Hematopoietic multipotent progenitor cell treated with erythropoietin and hydrocortisone succinate and interleukin-3 and kit ligand, for 4 days (in vitro differentiated cells): ENCODE measurements at places on chromosomes 7 and 10.

DNA sequence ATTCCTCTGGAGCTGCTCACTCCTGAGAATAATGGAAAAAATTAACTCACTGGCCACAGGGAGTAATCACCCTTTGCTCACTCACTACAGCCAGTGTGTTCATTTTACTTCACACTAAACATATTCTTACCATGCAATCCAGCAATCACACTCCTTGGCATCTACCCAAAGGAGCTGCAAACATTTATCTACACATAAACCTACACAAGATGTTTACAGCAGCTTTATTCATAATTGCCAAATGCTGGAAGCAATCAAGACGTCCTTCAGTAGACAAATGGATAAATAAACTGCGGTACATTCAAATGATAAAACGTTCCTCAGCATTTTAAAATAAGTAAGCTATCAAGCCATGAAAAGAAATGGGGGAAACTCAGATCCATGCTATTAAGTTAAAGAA is 34.2 kb upstream of the POM121L12 start:
- no peak for DNase-seq

DNA sequence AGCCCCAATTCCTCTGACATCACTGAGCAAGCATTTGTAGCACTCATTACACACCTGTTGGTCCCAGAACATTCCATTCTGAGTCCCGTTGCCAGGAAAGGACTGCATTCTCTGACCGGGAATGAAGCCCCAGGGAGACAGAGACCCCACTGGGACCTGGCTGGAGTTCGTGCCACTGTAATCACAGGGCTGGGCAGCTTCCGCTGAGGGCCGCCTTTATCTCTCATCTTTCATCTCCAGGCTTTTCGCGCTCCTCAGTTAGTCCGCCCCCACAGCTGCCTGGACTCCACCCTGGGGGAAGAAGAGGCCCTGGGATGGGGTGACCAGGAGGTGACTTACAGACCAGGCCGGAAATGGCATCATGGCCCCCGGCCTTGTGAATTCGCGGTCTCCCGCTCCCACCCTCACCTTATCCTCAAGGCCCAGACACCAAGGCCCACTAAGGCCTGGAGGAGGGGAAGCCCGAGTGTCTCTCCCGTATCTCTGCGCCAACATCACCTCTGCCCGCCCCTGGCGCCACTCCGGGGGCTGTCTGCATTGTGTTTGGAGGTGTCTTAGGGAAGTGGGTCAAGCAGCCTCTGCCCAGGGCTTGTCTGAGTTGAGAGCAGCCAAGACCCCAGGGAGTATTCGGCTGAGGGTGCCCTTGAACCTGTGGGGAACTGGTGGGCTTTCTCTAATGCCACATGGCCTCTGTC is 75.4 kb downstream of the PROSER2 start:
- peak; percentile 91 for DNase-seq

- no peak for DNase-seq
Observed at GRCh38 chr10:18486438-18486837, 164.9 kb downstream of the NSUN6 start.

DNA sequence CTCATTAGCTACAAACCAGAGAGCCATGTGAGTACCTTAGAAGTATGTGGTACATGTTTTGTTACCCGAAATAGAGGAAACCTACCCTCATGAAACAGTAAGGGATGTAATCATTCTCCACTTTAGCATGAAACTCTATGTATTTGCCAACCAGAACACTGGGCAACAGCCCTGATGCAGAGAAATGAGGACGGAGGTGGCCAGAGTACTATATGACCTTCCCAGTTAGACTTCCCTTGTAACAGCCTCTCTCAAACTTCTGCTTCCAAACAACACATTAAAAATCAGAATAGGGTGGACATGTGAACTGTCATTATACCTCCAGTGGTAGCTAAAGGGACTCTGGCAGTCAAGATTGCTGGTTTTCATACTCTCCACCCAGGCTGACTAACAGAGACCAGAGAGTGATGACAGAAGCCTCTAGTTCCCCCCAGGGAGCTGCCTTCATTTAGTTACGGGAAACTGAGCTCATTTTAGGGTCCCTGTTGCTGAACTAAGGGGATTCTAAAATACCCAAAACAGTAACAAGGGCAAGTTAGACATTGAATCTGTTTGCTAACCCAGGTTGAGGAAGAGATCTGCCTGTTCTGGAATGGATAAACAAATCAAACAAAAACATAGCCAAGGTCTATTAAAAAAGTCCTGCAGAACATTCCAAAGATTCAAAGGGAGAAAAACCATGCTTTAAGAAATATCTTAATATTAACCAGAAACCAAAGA is 83.1 kb downstream of the VPS41 start:
- no peak for DNase-seq

GRCh38 chr7:139699640-139700504 is 77.9 kb downstream of the HIPK2 start:
- no peak for DNase-seq

DNA sequence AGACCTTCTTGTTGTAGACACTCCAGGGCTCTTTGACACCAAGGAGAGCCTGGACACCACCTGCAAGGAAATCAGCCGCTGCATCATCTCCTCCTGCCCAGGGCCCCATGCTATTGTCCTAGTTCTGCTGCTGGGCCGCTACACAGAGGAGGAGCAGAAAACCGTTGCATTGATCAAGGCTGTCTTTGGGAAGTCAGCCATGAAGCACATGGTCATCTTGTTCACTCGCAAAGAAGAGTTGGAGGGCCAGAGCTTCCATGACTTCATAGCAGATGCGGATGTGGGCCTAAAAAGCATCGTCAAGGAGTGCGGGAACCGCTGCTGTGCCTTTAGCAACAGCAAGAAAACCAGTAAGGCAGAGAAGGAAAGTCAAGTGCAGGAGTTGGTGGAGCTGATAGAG is 5.5 kb downstream of the GIMAP7 start:
- DNase-seq: no peak

- DNase-seq: no peak
Observed at GRCh38 chr7:157819455-157819807, 482.6 kb downstream of the DNAJB6 start.

DNA sequence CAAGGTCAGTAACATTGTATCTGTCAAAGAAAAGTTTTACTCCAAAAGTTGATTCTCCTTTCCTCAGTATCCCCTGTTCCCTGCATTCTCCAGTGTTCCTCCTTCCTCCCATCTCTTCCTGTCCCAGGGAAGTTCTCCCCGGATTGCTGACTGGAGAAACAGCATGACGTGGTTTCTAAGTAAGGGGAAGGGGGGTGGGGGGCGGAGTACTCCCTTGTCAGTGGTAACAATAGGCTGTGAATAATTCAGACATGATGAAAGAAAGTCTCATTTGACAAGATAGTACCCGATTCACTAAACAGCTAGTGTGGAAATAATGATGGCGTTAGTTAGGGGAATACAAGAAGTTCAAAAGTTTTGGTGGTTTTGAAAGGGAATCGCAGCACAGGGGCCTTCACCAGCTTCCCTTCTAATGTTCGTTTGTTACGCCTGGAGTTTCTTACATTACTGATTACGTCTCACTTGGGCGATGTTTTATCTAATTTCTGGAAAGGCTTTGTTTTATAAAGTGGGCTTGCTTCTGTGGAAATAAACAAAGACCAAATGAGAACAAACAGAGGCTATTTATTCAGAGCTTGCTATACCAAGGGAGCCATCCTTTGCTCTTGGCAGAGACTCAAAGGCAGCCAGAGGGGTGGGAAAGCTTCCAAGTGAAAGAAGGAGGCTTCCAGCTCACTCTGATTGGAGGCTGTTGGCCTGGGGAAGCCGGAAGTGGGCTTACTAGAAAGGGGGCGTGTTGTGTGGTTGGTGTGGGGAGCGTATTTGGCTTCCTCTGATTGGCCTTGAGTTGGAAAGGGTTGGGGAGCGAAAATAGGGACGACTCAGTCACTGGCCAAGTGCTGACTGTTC is 453.7 kb downstream of the SDK1 start:
- DNase-seq: no peak

DNA sequence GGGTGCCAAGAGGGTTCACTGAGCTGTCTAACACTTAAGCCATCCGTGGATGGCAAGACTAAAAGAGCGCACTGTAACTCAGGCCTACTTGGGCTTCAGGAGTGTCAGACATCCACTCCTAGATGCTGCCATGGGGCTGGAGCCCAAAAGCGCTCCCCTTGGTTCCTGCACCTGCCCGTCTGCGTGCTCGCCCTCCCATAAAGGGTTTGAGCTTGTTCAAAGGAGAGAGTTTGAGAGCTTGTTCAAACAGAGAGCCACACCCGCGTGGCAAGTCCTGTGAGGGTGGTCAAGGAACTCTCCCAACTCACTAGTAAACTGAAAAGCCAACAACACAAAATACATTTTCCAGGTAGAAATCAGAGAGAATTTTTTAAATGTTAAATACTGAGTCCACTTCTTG is 256.7 kb downstream of the SEMA3A start:
- DNase-seq: no peak

- DNase-seq: no peak
Observed at GRCh38 chr7:96800824-96801223, 91.2 kb upstream of the SEM1 start.
